ENCODE measurements at places on chromosomes 2 and 18. TPM values are rescaled to one million over a fixed set of nuclear protein-coding genes. Genes with fewer than 3 reads are reported as not detected.

DNA sequence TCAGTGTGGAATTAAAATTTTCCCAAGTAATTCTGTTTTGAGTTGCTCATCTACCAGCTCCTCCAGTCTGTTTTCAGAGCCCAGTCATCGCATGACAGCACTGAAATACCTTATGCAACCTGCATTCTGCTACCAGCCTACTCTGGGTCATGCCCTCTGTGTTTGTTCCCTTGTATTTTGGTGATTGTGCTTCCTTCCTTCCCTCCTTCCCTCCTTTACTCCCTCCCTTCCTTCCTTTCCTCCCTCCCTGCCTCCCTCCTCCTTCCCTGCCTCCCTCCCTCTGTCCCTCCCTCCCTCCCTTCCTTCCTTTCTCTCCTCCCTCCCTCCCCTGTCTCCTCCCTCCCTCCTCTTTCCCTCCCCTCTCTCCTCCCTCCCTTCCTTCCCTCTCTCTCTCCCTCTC, 289.6 kb downstream of the CDH2 start:
- DNase-seq, result no peak

DNA sequence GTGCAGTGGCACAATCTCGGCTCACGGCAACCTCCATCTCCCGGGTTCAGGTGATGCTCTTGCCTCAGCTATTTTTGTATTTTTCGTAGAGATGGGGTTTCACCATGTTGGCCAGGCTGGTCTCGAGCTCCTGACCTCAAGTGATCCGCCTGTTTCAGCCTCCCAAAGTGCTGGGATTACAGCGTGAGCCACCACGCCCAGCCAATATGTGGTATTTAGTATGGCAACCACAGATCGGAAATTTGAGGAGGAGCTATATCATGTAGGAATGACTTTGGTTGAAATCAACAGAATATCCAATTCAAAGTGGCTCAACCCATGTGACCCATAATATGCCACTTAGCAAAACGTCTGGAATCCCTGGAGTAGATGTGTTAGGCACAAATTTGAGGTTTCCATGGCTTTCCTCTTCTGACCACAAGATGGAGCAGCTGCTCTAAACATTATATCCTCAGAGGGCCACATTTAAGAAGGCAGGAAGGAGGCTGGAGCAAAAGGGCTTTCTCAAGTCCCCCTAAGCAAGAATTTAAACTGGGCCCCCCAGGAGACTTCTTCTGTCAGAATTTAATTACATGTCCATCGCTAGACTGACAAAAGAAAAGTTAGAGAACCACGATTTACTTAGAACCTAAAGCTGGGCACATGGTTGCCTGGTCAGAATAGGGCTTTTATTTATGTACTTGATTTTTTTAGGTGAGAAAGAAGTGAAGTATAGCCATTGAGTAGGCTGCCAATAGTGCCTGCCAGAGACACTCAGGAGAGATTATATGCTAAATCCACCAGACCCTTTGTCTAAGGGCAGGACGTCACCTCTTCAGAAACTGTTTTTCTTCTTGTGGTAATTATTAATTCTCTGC, 49.6 kb upstream of the ITSN2 start:
- DNase-seq, result no peak

DNA sequence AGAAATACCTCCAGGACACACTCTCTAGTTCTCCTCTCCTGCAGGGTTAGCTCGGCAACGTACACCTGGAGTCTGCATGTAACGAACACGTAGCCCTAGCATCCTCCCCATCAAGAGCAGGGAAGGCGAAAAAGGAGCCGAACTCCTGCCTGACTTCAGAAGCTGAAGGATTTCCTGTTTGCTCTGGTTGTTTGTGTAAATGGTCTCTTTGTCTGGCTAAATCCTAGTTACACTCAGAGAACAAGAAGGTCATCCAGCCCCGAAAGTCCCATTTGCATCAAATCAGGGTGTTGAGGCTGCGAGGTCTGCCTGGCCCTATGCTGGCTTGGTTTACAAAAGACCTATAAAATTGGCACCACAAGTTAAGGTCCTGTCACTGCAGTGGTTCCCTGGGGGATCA, 66.4 kb upstream of the POMC start:
- no peak for DNase-seq

Gene TRAK2
- 73.1 TPM for total RNA-seq

Gene PROKR1
- total RNA-seq, result not detected

Gene FOXI3
- not detected for total RNA-seq

- DNase-seq, result no peak
Measured at GRCh38 chr2:68920481-68921170, 32.1 kb downstream of the GKN2 start.

Gene SLC19A3
- total RNA-seq, result 0.42 TPM

Gene PAX8
- 2.1 TPM for total RNA-seq

Gene TMEM18
- total RNA-seq, result 11.5 TPM

Gene SLC23A3
- 0.58 TPM for total RNA-seq

Gene GALR1
- 0.26 TPM for total RNA-seq

DNA sequence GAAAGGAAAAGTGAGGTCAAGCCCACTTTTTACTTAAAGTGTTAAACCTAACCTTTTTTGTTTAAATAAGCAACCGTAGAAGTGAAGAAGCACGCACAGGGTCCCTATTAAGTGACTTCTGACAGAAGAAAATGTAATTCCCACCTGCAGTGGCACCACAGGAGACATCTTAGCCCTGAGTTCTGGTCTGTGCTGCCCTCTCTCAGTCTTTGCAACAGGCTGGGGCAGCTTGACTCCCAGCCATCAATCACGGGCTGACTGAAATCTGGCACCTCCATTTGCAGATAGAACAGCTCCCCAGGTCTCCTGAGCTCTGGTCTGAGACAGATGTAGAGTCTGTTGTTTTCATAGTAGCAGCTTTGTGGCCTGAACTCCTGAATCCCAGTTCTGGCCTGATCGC, 170.0 kb downstream of the LTBP1 start:
- no peak for DNase-seq

Gene BOLL
- total RNA-seq, result not detected

DNA sequence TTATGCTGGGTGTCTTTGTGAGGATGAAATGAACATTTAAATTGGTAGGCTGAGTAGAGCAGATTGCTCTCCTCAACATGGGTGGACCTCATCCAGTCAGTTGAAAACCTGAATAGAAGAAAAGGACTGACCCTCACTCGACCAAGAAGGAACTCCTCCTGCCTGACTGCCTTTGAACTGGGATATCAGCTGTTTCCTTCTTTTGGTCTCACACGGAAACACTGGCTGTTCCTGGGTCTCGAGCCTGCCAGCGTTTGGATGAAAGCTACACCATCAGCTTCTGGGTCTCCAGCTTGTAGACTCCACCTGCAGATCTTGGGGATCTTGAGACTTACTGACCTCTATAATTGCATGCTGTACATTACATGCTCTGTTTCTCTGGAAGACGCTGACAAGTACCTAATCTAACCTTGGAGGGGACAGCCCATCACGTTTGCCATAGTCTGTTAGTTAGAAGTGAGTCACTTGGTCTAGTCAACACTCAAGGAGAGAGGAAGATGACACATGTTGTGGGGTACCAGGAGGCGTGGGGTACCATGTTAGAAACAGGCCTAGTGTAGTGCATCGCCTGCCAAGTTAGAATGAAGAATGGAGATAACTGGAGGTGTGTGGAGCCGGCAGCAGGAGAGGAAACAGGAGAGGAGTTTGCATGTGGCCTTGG, 267.0 kb downstream of the MREG start:
- no peak for DNase-seq

- no peak for DNase-seq
Measured at GRCh38 chr2:6443061-6443823, 422.5 kb downstream of the CMPK2 start.

Gene ST8SIA3
- total RNA-seq, result under 0.01 TPM

Gene DUSP2
- 1.2 TPM for total RNA-seq

All from esophagus muscularis mucosa (tissue), 4 donors.